ENCODE measurements at places on chromosomes 16 and 17.

DNA sequence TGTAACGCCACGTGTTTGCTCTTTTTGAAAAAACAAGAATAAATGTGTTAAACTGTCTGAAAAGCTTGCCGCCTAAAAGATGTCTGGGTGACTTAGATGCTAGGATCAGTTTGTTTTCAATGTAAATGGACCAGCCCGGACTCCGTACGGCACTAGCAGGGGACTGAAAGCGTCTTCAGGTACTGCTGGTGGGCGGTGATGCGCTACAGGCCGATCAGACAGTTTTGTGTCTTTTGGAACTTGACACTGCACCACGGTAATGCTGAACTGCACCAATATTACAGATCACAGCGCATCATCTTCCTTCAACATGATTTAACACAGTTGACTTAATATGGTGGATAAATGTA is 727 bp upstream of the MBTPS1 start:
- no peak for DNase-seq

- DNase-seq, result no peak
Observed at GRCh38 chr16:15960124-15960971, 10.9 kb downstream of the ABCC1 start.

DNA sequence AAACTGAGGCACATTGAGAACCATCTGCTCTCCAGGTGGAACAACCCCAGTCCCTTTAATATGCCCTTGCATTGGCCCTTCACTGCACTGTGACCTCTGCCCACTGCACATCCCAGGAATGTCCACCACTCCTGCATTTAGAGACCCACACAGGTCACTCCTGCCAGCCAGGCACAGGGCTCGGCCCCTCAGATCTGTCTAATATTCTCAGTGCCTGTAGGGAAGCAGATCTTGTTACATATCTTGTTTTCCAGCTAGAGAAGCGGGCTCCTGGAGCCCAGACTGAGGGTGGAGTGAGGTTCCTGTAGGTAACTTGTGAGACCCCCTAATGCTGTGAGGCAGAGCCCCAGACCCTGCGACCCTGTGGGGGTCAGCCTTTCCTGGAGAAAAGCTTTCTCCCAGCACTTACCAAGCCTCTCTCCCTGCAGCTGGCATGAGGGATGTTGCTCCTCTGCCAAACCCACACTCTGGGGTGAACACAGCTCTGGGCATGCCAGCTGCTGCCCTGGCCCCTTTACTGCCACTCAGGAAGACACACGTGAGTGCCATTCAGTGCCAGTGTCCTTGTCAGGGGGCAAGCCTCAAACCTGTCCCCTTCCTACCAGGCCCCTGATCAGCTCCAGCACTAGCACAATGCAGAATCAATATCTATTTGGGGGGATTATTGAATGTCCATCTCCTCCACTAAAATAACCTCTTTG is 40.3 kb upstream of the CRHR1 start:
- DNase-seq, result no peak

DNA sequence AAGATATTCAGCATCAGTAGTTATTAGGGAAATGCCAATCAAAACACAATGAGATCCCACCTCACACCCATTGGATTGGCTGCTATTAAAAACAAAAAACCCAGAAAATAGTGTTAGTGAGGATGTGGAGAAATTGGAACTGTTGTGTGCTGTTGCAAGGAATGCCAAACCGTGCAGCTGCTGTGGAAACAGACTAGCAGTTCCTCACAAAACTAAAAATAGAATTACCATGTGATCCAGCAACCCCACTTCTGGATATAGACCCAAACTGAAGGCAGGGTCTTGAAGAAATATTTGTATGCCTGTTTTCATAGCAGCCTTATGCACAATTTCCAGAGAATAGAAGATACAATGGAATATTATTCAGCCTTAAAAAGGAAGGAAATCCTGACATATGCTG is 46.0 kb downstream of the FOXK2 start:
- DNase-seq, result no peak

DNA sequence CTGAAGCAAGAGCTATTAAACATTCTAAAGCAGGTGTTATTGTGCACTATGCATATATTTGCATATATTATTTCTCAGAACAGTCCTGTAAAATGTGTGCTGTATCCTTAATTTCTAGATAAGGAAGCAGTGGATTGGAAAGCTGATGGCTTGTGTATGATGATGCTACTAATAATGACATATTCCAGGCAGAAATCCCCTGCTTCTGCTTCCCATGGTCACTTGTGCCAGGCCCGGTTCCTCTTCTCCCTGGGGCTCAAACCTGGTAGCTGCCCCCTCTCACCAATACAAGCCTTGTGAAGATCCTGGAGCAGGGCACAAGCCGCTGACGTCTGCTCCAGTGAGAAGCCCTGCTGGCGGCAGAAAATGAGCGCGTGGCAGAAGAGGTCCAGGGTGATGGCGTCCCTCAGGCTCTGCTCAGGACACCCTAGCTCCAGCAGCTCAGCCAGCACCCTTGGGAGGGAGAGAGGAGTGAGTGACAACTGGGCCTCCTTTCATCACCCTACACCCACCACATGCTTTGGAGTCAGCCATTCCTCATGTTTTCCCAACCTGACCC is 1.8 kb downstream of the CFAP119 start:
- no peak for DNase-seq

- no peak for DNase-seq
Observed at GRCh38 chr17:46952115-46952514, 26.9 kb downstream of the RPRML start.

DNA sequence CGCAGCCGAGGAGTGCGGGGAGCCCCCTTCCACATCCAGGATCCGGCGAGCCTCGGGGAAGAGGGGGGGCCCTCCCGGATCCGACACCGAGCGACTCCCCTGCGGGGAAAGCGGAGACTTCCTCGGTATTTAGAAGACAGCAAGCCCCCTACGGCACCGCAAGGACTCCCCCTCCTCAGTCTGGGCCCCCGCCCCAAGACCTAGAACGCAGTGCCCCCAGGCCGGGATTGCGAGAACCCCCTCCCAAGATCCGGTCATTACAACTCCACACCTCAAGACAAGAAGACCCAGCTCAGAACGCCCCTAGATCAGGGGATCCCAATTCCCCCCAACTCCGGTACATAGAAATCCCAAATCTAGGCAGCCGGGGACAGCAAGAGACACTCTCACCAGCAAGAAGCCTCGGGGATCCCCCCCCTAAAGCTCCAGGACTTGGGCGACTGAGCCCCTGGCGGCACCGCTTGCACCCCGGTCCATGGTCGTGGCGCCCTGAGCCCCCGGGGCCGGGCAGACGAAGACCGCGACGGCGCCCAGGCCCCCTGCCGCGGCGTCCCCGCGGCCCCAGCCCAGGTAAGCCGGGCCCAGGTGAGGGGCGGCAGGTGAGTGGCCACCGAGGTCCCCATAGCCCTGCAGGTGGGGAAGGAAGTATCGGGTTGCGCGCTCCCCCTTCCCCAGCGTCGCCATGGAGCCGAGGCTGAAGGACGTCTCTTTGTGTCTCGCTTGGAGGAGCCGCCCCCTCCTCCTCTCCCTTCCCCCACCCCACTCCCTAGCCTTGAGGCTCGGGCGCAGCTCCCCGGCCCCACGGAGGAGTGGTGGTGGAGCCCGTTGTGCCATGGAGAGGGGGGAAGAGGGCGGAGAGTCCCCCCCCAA is 641 bp downstream of the SBK1 start:
- no peak for DNase-seq

- no peak for DNase-seq
Observed at GRCh38 chr17:57444682-57445450, 188.5 kb downstream of the MSI2 start.

DNA sequence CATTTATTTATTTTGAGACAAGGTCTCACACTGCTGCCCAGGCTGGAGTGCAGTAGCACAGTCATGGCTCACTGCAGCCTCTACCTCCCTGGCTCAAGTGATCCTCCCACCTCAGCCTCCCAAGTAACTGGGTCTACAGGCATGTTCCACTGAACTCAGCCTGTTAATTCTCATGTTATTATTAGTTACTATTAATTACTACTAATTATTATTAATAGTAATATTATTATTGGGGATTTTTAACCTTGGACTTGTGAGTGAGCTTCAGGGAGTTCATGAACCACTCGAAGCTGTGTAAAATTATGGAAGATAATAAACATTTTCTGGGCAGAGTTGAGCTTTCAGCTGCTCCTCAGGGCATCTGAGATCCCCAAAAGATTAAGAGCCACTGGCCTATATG is 4.6 kb upstream of the STAC2 start:
- DNase-seq, result no peak

- no peak for DNase-seq
Observed at GRCh38 chr16:5791011-5791657, 693.5 kb upstream of the EEF2KMT start.

GRCh38 chr16:63749276-63749675 is 1372.6 kb downstream of the CDH11 start:
- DNase-seq, result no peak

DNA sequence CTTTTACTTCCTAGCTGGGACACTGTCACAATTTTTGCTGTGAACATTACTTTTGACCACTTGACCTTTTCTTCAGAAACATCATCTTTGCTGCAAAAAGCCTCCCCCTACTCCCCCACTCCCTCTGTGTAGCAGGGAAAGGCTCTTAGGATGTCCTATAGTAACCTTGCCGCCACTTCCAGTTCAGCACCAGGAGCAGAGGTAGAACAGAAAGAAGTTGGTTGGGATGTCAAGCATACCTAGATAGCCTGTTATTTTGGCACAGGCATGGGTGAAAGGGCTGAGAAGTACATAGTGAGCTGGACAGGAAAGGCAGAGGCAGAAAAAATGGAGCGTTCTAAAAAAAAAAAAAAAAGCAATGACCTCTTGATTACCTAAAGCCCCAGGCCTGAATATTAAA is 31.3 kb downstream of the SMIM36 start:
- DNase-seq, result no peak

- no peak for DNase-seq
Observed at GRCh38 chr16:80283466-80284392, 257.1 kb upstream of the DYNLRB2 start.

DNA sequence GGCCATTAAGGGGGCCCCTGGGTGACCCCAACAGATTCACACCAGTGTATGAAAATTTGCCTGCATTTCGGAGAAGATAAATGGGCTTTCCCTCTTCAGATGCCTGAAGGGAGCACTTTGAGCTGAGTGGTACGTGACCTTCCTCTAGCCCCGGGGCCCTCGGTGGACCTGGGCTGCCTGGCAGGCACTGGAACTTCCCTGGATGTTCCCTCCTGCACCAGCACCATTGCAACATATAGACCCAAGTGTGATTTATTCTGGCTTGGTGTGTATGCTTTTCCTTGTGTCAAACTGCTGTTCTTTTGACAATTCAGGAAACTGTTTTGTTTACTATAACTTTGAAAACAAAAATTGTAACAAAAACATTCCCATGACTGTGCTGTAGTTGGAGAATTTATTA is 93.8 kb downstream of the TNFRSF13B start:
- DNase-seq, result no peak

GRCh38 chr17:9432934-9433421 is 142.6 kb downstream of the STX8 start:
- DNase-seq, result peak; percentile 55

DNA sequence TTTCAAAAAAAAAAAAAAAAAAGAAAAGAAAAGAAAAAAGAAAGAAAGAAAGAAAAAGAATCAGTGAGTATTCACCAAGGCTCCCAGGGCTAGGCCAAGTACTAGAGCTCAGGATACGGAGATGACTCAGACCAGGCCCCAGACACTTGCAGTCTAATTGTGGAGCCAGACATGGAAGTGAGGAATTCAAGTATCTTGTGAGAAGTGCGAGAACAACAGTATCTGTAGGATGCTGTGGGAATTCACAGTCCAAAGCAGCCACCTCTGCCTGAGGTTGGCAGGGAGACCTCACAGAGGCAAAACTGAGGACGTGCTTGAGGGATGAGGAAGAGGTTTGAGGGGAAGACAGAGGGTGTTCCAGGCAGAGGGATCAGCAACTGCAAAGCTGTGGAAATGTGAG is 14.0 kb upstream of the ALDOA start:
- no peak for DNase-seq

DNA sequence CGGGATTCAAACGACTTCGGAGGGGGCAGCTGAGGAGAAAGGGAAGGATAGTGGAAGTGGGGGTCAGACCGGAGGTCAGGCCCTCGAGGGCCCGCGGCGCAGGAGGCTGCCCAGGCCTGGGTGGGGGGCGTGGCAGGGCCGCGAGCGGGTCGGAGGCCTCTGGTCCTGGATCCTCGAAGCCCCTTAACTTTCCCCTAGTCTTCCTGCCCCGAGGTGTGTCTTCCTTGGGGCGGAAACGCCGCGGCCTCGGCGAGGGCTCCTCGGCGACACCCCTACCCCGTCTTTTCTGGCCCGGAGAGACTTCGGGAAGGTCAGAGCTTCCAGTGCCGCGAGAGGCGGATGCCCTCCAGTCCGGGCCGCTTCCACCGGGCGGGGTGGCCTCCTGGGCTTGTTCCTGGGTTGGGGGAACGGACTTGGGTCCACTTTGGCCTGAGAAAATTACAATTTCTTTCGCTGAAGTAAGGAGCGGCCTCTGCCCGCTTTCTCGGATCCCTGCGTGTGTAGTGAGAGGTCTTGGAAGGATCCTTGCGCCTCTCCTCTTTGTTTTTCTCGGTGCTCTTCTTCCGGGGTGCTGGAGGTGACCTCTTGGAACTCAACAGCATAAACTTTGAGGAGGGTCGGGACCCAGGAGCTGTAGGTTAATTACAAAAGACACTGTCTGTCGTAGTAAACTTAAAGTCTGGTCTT is 491 bp downstream of the IST1 start:
- DNase-seq, result no peak

Measured in non-pigmented ciliary epithelial cell (primary cell).